Activated CD4-positive, alpha-beta T cell treated with anti-CD3 and anti-CD28 coated beads, Interleukin-2, amount 10 ng/mL, durations not matched to agents 7 days and 5 days (primary cell): ENCODE measurements at places on chromosomes 16 and 17. TPM values are rescaled to one million over a fixed set of nuclear protein-coding genes. Genes with fewer than 3 reads are reported as not detected.

Gene ITPRIPL2
- total RNA-seq = 2.1 TPM

Gene C1QTNF1
- not detected for total RNA-seq

Gene TBC1D3G
- total RNA-seq = not detected

Gene NPIPA2
- total RNA-seq = 2.0 TPM

Gene KRT28
- not detected for total RNA-seq

Gene KRT15
- not detected for total RNA-seq

Gene TAT
- not detected for total RNA-seq

Gene TBC1D3C
- total RNA-seq = not detected

Gene GCSH
- total RNA-seq = 11.0 TPM

Gene KIF19
- 0.69 TPM for total RNA-seq

Gene CENPX
- total RNA-seq = 73.0 TPM

Gene KRTAP3-1
- not detected for total RNA-seq

Gene ZMYND15
- not detected for total RNA-seq

Gene TNP2
- total RNA-seq = not detected

Gene KRTAP2-2
- not detected for total RNA-seq

Gene SHCBP1
- 51.6 TPM for total RNA-seq

Gene CLEC10A
- not detected for total RNA-seq
